ENCODE measurements at places on chromosomes 1 and 21.

DNA sequence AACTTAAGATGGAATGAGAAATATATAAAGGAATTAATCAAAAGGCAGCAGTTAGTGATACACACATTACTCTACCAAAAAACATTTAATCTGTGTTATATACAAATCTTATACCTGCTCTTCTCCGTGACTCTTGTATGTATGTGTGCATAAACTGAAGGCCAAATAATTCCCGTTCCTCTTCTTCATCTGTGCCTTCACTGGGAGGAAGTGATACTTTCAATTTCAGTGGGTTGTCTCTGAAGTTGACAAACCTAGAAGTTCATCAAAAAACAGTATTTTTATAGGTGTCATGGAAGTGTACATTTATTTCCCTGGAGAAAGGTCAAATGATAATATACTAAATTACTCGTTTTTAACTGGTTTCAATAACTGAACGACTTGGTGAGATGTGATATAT lies 19.3 kb downstream of the TRMT13 start:
- no peak for DNase-seq

DNA sequence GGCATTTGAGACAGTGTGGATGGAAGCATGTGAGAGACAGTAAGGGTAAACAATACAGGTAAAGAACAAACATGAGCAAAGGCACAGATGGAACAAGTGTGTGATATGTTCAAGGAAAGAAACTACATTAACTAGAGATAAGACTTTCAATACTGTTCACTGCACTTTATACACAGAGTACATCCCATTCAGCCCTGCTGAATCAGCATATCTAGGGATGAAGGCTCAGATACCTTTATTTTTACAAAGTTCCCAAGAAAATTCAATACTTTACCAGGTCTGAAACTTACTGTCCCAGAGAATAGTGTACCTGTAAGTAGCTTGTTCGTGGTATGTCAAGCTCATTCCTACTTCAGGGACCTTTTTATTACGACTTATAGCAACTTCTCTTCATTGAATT lies 122.5 kb downstream of the LHX4 start:
- no peak for DNase-seq

GRCh38 chr21:43893536-43894205 lies 28.6 kb downstream of the AGPAT3 start:
- DNase-seq = peak; percentile 79

DNA sequence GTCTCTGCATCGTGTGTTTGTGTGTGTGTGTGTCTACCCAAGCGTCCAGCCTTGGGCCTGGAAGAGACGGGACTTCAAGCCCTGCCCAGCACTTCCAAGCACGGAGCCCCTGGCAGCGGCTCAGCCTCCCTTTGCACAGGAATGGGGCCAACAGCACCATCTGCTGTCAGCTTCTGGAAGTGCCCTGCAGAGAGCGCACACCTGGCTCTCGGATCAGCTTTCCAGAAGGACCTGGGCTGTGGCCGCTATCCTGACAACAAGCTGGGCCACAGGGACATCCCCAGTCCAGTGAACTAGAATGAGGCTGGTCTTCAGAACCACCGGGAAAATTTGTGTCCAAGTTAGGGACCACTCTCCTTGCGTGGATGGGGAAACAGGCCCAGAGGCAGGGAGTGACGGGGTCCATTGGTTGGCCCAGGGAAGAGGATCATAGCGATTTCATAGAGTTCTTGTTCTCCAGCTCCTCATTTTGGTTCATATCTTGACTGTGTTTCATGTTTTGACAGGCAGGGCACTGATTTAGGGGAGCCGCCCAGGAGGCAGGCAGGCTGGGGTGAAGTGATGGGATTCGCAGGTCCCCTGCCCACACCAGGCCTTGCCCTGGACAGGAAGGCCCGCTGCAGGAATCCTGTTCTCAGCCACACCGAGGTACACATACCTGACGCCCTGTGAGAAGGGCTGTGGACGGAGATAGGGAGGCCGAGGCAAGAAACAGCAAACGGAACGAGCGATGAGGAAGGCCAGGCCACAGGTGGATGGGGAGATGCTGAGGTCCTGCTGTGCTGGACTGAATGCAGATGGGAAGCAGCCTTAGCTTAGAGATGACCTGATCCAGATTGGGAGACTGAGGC lies 38.4 kb downstream of the TAS1R2 start:
- peak; percentile 82 for DNase-seq

GRCh38 chr1:19643602-19644394 lies at the start of gene NBL1:
Gene NBL1 (plus strand): TSS chr1:19644311. CDS start chr1:19655031, 10,720 bp downstream.
- peak; percentile 69 for DNase-seq

All from K562 (cell line).